ENCODE measurements at places on chromosomes 3 and 15.

- DNase-seq, result no peak
Observed at GRCh38 chr3:158769549-158769948, 32.3 kb upstream of the MFSD1 start.

DNA sequence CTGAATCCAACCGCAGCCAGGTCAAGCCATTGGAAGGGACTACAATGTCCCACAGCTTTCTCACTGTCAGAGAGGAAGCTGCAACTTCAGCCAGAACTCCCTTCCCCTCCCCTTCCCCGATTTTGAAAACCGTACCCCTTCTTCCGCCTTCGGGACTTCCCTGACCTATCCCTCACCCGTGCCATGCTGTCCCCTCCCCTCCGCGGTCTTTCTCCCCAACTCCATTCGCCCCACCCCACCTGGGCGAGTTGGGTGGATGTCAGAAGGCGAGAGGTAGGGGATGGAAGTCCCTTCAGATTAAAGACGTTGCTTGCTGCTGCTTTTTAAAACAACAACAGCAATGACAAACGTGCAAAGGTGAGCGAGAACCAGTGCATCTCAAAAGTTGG lies 723 bp downstream of the CPNE4 start:
- no peak for DNase-seq

DNA sequence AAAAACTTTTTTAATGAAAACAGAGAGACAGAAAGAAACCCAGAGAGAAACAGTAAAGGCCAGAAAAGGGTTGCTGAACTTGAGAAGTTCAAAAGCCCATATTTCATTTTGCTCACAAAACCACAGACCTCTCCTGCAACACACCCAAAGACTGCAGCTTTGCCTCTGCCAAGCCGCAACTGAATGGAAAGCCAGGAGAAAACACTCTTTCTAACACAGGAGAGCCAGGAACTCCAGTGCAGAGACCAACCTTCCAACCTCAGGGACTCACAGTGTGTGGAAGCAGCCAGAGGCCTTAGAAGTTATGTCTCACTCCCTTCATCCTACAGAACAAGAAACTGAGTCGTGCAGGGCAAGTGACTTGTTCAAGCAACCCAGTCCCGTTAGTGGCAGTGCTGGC lies 163.1 kb upstream of the HES1 start:
- no peak for DNase-seq

DNA sequence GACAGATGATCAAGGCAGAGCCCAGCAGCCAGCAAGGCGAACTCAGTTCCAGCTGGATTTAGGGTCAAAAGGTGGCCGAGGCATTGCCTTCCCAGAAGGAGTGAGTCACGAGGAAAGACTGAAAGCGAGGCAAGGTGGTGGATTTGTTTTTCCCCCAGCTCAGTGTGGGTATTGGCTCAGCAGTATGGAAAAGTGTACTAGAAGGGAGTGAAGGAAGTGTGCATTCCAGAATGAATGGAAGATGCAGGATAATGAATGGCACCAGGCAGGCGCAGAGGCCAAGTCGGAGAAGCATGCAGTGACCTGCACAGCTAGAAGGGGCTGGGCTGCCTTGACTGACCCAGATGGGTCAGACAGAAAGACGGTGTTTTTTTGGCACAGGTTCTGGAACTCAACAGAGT lies 46.3 kb downstream of the FOXP1 start:
- no peak for DNase-seq

DNA sequence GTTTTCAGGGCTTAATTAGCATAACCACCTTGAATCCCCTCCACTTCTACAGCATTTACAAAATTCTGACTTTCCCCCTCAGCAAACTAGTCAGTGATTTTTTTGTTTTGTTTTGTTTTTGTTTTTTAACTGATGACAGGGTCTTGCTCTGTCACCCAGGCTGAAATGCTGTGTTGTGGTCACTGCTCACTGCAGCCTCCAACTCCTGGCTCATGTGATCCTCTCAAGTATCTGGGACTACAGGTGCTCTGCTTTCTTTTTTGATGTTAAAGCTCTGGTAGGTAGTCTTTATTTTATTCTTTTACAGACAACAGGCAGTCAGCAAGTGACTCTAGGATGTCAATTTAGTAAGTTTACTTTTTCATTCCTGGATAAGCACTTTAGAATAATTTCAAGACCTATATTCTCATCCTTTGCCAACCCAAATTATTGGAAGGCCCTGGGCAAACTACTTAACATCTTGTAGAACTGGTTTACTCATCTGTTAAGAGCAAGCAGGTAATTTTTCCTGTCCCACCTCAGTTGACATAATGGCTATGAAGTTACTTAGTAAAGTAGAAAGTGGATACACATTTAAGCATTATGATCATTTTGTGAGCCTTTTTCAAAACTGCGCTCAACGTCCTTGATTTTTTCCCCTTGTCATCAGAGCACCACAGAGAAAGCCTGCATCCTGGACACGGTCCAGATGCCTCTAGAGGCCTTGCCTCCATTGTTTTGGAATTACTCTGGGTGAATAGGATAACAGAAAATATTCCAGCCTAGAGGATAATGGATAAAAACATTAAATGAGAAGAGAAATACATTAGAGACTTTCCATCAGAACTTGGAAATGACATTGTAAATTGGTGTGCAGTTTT lies 69.9 kb upstream of the NDUFB4 start:
- DNase-seq, result no peak

GRCh38 chr3:178300441-178300959 lies 235.7 kb upstream of the KCNMB2 start:
- DNase-seq, result no peak

DNA sequence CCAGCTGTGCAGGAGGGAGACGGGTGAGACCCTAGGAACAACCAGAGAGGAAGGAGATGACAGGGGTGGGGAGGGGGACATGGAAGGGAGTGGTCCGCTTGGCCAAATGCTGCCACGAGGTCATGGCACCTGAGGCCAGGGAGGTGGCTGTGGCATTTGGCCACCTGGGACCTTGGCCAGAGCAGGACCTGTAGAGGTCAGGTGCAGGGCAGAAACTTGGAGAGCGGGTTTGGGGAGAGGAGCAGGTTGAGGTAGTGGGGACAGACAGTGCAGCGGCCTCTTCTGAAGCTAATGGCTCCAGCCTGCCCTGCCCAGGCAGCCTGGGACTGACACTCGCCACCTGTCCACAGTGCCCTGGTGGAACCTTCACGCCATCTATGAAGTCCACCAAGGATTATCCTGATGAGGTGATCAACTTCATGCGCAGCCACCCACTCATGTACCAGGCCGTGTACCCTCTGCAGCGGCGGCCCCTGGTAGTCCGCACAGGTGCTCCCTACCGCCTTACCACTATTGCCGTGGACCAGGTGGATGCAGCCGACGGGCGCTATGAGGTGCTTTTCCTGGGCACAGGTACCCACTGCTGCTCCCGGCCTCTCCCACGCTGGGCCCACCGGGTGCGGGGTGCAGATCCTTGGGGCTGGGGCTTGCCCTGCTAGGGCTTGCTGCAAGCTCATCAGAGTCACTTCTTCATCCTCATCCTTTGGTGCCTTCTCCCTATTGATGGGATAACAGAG lies 7.0 kb upstream of the GNAT1 start:
- DNase-seq, result no peak

GRCh38 chr15:71785996-71786395 lies 24.4 kb upstream of the NR2E3 start:
- no peak for DNase-seq

DNA sequence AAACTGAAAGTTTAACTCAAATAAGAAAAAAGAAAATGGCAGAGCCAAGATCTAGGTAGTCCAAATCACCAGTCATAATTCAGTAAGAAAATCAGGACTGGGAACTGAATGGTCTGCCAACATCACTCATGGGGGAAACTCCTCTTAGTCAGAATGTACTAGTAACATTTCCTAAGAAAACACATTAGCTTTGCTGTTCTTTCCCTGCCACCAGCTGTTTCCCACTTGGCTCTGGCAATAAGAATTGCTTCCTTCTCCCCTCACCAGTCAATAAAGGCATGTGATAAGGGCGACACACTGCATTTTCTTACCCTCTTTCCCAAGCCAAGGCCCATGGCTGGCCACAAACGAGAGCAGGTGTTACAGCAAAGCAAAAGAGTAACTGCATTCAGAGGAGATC lies 46.1 kb downstream of the PIK3R4 start:
- DNase-seq, result no peak

DNA sequence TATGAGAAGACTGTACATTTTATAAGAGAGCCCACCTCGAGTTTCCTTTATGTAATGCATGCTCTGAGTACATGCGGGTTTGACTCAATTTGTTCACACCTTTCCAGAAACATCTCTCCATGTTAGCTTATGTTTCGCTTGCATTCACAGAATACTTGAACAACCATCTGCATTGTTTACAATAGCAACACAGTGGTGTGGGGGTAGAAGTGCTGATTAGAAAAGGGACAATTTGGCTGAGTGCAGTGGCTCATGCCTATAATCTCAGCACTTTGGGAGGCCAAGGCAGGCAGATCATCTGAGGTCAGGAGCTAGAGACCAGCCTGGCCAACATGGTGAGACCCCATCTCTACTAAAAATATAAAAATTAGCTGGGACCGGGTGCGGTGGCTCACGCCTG lies 60.9 kb downstream of the NCEH1 start:
- DNase-seq, result no peak

- no peak for DNase-seq
Observed at GRCh38 chr15:31155151-31155550, 53.6 kb upstream of the TRPM1 start.

DNA sequence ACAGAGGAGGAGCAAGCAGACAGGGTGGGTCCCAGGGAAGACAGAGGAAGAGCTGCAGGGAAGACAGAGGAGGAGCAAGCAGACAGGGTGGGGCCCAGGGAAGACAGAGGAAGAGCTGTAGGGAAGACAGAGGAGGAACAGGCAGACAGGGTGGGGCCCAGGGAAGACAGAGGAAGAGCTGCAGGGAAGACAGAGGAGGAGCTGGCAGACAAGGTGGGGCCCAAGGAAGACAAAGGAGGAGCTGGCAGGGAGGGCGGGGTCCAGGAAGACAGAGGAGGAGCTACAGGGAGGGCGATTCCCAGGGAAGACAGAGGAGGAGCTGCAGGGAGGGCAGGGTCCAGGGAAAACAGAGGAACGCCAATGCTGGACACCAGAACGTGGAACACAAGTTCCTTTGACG lies 66.5 kb downstream of the PLXNA1 start:
- no peak for DNase-seq

- no peak for DNase-seq
Observed at GRCh38 chr3:17407576-17407975, 334.9 kb downstream of the TBC1D5 start.
